ENCODE measurements at places on chromosomes 7 and 10.

DNA sequence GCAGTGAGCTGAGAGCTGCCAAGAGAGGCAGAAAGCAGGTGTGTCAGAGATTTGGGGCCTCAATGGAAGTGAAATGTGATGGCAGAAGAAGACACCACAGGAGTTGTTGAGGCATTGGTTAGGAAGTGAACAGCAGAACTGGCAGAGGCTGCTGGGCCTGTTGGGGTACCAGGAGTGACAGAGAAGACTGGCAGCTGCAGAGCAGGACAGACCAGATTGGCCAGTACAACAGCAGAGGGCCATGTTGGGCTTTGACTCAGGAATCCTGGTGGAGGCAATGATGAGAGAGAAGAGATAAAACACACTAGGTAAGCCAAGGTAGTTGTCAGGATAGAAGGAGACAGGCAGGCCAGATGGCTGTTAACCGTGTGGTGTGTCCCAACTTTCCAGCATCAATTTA, 19.9 kb upstream of the HERPUD2 start:
- DNase-seq: no peak

GRCh38 chr7:112481833-112482670, 1.3 kb downstream of the LSMEM1 start:
- peak; percentile 57 for DNase-seq

- no peak for DNase-seq
These were observed 25.4 kb upstream of the PRXL2A start for GRCh38 chr10:80382989-80383388.

GRCh38 chr7:30302656-30303311, 18.4 kb downstream of the ZNRF2 start:
- DNase-seq: no peak
